GM12865 (cell line): ENCODE measurements at places on chromosomes 16 and 17.

DNA sequence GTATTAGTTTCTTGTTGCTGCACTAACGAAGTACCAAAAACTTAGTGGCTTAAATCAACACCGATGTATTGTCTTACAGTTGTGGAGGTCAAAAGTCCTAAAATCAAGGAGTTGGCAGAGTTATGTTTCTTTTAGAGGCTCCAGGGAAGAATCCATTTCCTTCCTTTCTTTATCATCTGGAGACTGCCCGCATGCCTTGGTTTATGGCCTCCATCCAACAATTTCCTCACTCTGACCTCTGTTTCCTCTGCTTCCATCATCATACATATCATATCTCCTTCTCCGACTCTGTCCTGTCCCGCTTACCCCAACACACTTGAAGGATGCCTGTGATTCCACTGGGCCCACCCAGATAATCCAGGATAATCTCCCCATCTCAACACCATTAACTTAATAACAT, 627.8 kb downstream of the KCNJ2 start:
- DNase-seq = no peak

DNA sequence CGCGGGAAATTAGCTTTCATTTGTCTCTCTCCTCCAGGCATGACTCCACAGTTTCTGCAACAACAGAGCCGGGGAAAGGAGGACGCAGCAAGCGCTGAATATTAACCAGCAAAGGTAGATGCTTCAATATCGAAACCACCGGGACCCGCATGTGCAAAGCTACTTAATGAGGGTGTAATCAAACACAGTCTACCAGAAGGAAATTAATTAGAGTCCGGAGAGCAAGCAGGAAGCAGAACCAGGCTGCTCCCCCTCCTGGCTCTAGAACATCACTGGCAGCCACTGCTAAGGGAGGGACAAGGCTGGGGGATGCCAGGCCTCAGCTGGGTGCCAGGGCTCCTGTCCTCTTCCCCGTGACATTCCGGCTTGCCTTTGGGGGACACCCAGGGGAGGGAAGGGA, 21.7 kb downstream of the LRRC75A start:
- DNase-seq = no peak

GRCh38 chr16:57594531-57595031, 33.8 kb upstream of the ADGRG1 start:
- no peak for DNase-seq

DNA sequence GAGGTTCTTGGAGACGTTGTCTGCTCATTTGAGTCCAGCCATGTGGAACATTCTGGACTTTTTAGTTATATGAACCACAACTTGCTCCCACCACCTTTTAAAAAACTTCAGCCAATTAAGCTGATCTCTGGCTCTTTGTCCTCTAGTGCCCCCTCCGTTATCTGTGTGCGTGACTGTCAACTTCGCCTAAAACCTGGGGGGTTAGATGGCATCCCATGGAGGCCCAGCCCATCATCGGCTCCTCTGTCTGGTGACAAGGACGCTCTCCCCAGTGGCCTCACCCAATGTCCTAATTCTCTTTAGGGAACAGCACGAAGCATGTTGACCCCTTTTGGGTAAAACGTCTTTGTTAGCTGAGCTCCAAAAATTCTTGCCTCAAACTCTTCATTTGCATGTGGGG, 341.0 kb upstream of the TNRC6C start:
- DNase-seq = no peak

- DNase-seq = no peak
Measured at GRCh38 chr17:59418732-59419166, 87.3 kb downstream of the YPEL2 start.

DNA sequence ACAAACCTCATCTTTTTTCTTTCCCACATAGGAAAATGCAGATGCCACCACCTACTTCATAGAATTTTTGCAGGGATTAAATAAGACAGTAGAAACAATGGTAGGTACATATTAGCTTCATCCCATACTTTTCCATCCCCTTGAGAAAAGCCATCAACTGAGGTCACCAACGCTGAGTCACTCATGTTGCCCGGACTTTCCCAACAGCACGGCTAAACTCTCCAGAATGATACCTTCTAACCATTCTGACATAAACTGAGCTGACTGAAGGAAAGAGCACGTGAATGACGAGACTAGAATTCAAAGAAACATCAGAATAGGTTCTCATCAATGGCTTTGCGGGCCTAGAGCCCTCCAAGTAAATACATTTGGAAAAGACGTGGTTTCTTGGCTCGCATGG, 146.0 kb upstream of the RCVRN start:
- DNase-seq = peak; percentile 56

DNA sequence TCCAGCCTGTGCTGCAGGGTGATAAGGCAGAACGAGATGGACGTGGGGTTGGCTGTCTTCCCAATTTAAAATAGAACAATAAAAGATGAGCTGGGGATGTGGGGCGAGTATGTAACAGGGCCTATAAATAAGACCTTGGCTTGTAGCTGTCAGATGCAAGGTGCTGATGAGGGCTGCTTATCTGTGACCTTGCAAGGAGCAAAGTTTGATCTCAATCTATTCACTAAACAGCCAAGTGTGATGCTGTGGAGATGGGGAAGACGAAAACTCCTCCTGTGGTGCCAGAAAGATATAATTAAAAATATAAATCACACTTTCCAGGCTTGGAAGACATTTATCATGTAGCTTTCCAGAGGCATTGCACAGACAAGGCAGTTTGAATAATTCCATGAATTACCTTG, 26.7 kb upstream of the TEX2 start:
- DNase-seq = no peak
